ENCODE measurements at places on chromosomes 6 and 20.

DNA sequence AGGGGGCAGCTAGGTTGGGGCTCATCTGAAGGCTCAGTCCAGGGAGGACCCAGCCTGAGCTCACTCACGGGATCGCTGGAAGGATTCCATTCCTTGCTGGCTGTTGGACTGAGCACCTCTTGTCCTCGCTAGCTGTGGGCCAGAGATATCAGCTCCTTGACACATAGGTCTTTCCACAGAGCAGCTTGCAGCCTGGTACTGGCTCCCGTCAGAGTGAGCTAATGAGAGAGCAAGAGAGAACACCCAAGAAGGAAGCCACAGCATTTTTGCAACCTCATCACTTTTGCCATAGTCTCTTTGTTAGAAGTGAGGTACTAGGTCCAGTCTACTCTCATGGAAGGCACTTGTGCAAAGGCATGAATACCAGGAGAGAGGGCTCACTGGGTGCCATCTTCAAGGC lies 179.9 kb downstream of the CDC5L start:
- DNase-seq: no peak

GRCh38 chr6:79257381-79258205 lies 23.1 kb upstream of the HMGN3 start:
- no peak for DNase-seq

GRCh38 chr6:6614983-6615349 lies 26.4 kb downstream of the LY86 start:
- no peak for DNase-seq

- no peak for DNase-seq
Observed at GRCh38 chr20:60219984-60220562, 261.9 kb downstream of the CDH26 start.

- DNase-seq: no peak
Observed at GRCh38 chr6:8633762-8634161, 198.4 kb upstream of the SLC35B3 start.

DNA sequence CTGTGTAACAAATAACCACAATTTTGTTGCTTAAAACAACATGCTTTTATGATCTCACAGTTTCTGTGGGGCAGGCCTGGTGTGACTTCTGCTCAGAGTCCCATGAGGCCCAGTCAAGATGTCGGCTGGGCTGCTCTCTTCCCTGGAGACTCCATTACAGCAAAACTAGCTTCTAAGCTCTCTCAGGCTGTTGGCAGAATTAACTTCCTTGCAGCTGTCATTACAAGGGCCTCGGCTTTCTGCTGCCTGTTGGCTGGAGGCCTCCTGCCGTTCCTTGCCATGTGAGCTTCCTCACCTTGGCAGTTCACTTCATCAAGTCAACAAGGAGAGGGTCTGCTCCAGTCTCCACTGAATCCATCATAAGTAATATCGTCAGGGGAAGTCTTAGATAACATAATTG lies 659.2 kb downstream of the PRKN start:
- DNase-seq: no peak

- DNase-seq: no peak
Observed at GRCh38 chr6:157283900-157284737, 39.2 kb downstream of the TMEM242 start.

DNA sequence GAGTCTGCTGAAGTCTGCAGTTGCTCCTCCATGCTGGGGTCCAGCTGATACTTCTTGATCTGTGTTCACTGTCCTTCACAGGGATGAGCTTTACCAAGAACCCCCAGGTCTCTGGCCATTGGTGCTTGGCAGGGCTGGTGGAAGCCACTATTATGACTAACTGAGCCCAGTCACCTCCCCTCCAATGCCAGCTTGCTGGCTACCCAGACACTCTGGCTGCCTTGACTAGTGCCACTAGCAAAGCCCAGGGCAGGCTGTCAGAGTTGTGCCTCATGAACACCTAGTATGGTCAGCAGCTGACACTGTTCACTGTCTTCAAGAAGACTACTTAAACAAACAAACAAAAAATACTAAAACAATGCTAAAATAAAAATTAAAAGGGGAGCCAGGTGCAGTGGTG lies 8.8 kb downstream of the ASIP start:
- DNase-seq: no peak

- no peak for DNase-seq
Observed at GRCh38 chr6:150272976-150273315, 95.9 kb upstream of the IYD start.

DNA sequence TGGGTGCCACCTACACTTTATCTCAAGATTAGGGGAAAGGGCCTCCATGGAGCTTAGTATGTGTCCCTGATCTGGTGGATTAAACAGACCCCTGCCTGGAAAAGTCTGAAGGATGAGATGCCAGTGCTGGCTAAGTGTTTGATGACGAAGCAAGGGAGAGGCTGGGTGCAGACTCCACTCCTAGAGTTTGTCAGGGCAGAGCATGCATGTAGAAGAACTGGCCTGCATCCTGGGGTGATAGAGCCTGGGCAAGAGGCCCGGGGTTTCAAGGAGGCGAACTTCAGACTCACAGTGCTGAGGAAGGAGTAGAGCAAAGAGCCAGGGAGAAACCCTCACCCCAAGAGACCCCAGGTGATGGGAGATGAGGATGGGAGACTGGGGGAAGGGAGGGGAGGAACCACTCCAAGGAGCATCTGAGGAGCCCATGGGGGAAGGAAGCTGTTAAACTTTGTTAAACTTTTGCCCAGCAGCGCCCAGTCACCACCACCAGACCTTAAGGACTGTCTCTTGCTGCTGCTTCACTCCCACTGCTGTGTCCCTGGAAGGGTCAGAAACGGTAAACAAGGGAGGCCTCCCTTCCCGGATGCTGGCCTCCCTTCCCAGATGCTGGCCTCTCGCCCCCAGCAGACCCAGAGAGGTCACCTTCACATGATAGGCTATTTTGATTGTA lies 61.6 kb downstream of the RPRD1B start:
- DNase-seq: no peak

Measured in stimulated activated CD8-positive, alpha-beta memory T cell treated with anti-CD3 and anti-CD28 coated beads, Interleukin-4, amount 100 ng/mL, for 1 hour (primary cell).